Bone marrow (tissue), 2 donors: ENCODE measurements at places on chromosomes 1 and 21.

- DNase-seq, result no peak
Observed at GRCh38 chr1:234722270-234722704, 112.3 kb upstream of the IRF2BP2 start.

DNA sequence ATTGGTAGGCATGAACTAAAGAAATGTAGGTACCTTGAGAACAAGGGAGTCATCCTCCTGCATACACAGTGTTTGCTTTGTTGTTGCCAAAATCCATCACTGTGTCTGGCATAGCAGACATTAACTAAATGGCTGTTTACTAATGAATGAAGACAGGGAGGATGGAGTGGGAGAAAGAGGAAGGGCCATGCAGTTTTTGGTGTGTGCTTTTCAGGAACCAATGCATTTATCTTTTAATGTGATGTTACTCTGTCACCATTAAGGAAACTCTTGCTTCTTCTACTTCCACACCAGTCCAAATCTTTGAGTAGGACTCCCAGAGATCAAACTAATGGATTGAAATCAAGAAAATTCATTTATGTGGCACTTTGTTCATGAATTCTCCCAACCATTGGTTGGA lies 55.6 kb upstream of the DUSP10 start:
- no peak for DNase-seq

DNA sequence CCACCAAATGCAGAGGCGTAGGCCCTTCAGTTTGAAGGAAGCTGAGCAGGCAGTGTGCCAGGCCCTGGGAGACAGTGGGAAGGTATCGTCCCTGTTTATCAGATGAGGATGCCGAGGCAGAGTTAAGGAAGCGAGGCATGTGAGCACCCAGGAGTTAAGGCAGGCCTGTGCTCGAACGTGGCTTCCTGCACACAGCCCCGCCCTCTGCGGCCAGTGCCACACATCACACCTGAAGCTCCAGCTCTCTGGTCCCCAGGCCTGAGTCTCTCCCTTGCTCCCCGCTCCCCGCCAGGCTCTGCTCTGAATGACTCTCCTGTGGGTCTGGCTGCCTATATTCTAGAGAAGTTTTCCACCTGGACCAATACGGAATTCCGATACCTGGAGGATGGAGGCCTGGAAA lies 32.1 kb downstream of the EPHX1 start:
- no peak for DNase-seq

DNA sequence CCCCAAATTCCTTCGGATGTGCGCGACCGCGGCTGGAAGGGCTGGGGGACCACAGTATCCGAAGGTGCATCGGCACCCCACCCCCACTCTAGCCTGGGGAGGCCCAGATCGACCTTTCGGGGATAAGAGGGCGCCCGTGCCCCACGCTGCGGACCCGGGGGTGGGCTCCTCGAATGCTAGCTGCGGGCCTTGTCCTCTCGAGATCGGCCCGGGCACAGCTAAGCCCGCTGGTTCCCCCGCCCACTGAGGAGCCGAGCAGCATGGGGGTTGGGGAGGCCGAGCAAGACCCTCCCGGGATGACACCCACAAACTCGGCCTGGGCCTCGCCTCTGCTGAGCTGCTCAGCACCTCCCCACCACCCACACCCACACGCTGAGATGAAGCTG lies 653 bp upstream of the IFFO2 start:
- no peak for DNase-seq

GRCh38 chr1:12666141-12666735 lies 22.4 kb downstream of the AADACL4 start:
- DNase-seq, result no peak

- no peak for DNase-seq
Observed at GRCh38 chr1:245258271-245258920, 103.6 kb downstream of the KIF26B start.

DNA sequence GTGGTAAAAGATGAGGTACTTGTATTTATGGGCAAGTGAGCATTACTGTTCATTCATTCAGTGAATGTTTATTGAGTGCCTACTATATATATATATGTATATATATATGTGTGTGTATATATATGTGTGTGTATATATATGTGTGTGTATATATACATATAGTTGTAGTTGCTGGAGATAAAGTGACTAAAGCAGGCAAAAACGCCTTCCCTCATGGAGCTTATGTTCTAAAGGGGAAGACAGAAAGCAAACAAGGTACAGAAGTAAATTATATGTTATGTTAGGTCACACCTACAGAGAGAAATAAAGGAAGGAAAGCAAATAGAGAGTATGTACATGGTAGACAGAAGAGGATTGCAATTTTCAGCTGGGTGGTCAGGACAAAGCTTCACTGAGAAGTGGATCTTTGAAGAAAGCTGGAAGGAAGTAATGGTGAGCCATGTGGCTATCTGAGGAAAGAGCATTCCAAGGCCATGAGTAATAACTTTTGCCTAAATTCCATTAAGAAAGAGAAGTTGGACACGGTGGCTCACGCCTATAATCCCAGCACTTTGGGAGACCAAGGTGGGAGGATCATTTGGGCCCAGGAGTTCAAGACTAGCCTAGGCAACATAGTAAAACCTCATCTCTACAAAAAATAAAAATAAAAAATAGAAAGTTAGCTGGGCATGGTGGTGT lies 33.5 kb upstream of the KLF17 start:
- no peak for DNase-seq
